ENCODE measurements at places on chromosomes 12 and 14. TPM values are rescaled to one million over a fixed set of nuclear protein-coding genes. Genes with fewer than 3 reads are reported as not detected.

GRCh38 chr12:34605510-34605887, 583.2 kb downstream of the ALG10 start:
- no peak for DNase-seq

DNA sequence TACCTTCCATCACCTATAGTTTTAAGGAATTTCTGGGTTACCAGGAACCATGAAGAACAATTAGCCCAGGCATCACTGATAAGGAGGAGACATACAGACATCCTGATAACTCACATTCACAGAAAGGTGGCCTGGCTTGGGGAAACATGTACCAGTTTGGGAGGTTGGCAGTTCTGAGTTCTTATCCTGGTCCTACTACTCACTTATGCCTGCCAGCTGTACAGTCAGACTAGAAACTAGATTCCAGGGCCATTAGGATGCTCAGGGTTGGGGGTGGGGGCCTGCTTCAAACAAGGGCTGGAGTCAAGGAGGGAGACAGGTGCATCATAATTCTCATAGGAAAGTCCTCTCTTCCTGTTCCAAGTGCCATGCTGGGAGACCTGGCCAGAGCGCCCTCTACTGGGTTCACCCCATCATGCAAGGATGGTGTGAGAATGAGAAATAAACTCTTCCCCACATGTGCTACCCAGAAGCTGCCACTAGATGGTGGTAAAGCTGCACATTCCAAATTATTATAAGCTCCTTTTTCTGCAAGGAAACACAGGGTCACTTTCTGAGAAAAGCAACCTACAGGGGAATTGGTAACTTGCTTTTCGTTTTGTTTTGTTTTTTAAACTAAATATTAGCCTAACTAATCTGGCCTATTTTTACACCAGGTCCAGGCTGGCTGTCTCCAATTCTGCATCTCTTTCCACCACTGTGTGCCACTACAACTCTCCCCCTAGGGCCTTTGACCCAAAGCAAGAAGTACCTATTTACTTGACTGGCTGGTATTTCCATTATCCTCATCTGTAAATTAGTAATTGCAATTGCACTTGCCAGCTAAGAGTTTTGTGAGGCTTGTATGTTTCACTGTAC, 14.5 kb downstream of the OAS2 start:
- peak; percentile 23 for DNase-seq

DNA sequence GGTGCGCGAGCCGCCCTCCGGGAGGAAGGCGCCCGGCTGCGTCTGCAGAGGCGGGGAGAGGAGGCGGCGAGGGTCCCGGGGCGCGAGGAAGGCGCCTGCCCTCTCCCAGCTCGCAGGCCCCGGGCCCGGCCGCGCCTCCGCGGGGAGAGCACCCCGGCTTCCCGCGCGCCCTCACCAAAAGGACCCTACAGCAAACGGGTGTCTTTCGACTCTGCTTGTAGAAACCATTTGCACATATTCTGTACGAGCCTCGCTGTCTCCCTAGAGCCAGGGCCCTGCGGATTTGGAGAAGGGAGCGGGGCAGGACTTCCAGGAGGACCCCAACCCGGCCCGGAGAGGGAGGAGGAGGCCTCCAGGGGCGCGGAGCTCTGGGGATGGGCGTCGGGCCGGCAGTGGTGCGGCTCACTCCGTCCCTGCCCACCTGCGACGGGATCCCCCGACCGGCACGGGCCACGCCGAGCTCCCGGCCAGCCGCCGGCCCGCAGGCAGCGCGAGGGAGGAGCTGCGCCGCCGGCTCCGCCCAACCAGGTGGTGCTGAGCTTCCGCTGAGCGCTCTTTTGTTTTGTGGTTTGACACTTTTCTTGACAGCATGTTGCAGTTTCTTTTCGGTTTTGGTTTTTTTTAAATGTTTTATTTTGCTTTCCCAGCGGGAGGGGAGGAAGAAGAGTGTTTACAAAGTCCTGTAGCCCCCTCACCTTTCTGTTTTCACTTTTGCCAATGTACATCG, 103.3 kb upstream of the FKBP4 start:
- DNase-seq = no peak

DNA sequence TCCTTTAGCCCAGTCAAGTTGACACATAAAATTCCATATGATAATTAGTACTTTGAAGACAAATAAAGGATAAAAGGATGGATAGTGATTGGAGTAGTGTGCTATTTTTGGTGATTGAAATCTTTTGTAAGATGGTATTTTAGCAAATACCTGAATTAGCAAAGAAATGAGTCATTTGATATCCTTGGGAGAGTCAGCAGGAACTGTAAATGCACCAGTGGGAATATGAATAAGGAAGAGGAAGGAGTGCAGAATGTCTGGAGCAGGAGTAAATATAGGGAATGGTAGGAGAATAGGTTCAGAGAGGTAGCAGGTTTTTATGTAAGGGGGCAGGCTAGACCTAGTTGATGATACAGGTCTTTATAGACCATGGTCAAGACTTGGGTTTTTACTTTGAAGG, 75.0 kb downstream of the TRMT5 start:
- no peak for DNase-seq

DNA sequence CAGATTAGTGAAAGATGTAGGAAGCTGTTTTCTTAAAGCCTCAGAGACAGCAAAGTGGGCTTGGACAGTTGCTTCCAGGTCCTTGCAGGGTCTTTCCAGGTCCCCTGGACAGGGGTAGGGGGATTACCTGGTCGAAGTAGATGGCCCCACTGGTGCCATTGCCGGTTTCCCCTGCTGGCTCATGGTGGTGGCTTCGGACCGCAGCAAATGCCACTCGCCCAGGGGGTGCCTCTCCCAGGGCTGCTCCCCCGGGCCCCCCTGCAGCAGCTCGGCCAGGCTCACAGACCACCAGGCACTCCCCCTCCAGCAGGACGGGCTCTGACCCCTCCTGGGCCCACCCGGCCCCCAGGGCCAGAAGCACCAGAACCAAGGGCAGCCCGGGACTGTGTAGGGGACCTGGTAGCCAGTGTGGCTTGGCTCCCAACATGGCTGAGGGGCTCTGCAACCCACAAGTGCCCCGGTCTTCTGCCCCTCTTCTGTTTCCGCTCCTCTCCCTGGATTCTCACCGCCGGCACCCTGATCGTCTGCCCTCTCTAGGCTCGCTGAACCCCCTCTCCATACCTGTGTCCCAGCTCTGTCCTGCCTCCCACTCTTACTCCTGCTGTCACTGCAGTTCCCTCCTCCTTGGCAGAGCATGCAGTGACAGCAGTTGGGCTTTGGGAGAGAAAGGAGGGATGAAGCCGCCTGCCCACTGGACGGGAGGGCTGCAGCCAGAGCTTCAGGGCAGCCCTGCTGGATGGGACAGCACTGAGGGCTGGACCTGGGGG, 657 bp downstream of the CBLN3 start:
- DNase-seq = peak; percentile 54

DNA sequence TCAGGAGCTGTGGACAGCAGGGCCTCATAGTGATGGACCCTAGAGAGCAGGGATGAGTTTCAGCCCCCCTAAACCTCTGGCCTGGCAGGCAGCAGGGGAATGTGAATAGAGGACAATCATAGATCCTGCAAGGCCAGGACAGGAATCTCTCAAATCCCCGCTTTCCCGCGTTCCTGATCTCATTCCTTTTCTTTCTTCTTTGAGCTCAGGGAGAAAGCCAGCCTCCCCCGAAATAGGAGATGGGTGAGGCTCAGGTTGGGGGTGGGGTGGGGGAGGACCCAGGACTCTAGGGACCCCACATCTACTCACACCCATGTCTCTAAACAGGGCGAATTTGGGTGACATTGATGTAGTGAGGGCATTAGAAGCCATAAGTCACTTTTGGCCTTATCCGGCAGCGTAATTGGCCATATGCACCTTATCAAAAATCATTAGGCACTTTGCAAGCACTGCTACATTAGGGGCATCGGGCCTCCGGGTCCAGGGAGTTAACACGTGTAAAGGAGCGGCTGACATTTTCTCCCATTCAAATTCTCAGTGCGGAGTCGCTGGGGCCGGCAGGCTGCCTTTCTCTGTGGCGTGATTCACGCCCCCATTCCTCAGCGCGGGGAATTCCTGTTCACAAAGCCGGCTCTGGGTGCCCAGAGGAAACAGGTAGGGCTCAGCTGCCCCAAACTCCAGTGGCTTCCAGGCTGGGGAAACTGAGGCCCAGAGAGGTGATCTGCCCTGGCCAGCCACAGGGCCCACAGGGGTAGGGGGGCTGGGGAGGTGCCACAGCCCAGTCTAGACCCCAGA, 1.5 kb downstream of the LHX5 start:
- no peak for DNase-seq

DNA sequence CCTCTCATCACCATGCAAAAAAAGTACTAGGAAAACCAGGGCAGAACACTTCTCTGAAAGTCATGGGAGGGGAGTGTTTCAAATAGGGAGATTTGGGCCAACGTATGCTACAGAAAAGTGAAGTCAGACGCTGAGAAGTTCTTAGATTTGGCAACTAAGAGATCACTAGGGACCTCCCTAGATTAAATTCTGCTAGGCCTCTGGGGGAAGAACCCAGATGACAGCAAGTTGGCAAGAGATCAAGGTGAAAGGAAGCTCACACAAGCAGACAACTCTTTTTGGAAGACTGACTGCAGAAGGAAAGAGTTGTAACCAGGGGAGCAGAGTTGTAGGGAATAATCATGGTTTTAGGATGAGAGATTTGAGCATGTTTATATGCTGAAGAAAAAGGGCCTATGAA, 20.7 kb downstream of the IQSEC3 start:
- DNase-seq = no peak

- no peak for DNase-seq
These were observed 16.1 kb upstream of the CRIP2 start for GRCh38 chr14:105458571-105458970.

GRCh38 chr12:131390412-131391334, 320.2 kb upstream of the SFSWAP start:
- DNase-seq = peak; percentile 32

GRCh38 chr12:81369175-81369574, 291.3 kb downstream of the ACSS3 start:
- no peak for DNase-seq

DNA sequence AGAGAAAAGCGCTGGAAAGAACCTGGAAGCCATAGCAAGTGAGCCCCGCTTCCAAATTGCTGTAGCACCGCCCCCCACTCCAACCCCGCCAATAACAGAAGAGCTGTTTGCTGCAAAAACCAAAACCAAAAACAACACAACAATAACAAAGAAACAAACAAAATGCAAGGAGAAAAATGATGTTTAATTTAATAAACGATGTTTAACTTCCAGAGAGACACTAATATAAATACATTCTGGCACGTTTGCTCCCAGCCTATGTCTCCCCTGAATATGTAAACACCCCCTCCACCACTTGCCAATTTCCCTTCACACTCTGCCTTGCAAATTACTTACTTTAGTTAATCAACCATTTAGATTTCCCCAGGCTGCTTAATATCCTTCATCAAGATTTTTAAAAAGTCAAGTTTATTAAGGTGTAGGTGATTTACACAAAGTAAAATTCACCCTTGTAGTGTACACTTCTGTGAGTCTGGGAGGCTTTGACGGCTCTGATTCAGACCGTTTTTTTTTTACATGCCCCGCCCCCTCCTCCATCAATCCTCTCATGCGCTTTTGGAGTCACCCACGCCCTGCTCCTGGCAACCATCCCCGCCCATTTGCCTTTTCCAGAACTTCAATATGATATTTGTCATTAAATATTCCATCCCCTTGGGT, 482 bp upstream of the IFI27L2 start:
- peak; percentile 26 for DNase-seq

- no peak for DNase-seq
These were observed 198.3 kb downstream of the TTC7B start for GRCh38 chr14:90617961-90618360.

- no peak for DNase-seq
These were observed 246.8 kb upstream of the AVPR1A start for GRCh38 chr12:63397807-63398206.

- DNase-seq = no peak
These were observed 419 bp upstream of the ATXN7L3B start for GRCh38 chr12:74537126-74537706.

- DNase-seq = no peak
These were observed 157.1 kb downstream of the SLC41A2 start for GRCh38 chr12:104801005-104801404.

- peak; percentile 37 for DNase-seq
These were observed 34.3 kb upstream of the GAS2L3 start for GRCh38 chr12:100539202-100539601.

DNA sequence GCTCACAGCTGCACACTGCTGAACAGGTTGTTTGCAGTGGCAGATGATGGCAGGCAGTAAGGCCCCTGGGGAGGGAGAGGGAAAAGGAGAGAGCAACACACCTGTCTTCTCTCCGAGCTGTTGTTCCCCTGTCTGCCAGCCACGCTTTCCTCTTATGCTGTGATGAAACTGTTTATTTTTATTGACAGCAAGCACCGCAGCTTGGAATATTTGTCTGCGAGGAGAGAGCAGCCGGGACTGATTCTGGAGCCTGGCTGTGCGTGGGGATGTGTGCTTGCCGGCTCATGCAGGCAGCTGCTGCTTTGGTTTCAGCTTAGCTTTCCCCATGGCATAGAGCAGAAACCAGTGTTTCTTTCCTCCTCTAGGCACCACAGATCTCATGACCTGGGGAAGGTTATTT, 58.7 kb upstream of the KCNA5 start:
- DNase-seq = no peak

GRCh38 chr12:105384916-105385535, 54.5 kb downstream of the C12orf75 start:
- DNase-seq = no peak

DNA sequence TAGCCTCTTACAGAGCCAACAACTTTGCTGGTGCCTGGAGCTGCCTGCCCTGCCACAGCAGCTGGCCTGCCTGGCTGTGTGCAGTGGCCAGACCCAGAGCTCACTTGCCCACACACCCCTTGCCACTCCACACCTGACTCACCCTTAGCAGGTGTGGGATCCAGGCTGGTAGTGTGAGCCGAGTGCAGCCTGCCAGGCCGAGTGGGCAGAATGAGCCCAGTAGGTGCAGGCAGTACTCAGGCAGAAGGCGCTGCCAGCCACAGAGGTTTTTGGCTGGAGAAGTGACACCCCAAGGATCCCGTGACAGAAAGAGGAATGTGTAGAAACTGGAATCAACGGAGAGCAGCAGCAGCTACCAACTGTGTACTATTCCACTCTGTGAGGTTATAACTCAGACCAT, 29.8 kb upstream of the PYGL start:
- DNase-seq = no peak

GRCh38 chr12:64569923-64570691, 40.2 kb upstream of the RASSF3 start:
- DNase-seq = peak; percentile 72

DNA sequence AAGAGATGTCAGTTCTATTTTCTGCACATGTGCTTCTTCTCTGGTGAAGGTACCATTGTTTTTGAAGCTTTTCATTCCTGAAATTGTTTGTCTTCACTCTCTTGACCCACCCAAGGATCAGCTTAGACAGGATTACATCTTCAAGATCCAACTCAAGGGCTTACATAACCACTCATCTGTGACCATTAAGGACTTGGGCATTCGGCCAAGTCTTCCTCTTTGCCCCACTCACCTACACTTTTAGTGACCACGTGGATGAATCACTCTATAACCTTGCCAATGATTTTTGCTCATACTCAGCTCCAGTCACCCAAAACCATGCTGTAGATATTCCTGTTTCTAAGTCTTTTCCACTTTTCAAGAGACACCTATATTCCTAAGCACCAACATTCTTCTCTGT, 36.5 kb upstream of the SSTR1 start:
- DNase-seq = no peak

Gene IFNG-AS1
- 0.72 TPM for polyA plus RNA-seq

Gene PRB2
- not detected for polyA plus RNA-seq

Gene RBP5
- polyA plus RNA-seq = 3.7 TPM

Gene RPS6KA5
- 5.6 TPM for polyA plus RNA-seq

Gene GRIN2B
- polyA plus RNA-seq = 0.01 TPM

Gene CCDC177
- not detected for polyA plus RNA-seq

Gene RGS6
- polyA plus RNA-seq = 7.6 TPM

Gene TAS2R19
- 1.3 TPM for polyA plus RNA-seq

Gene DDX47
- 46.3 TPM for polyA plus RNA-seq

Gene ACVRL1
- polyA plus RNA-seq = 52.0 TPM

Gene DEGS2
- 0.63 TPM for polyA plus RNA-seq

Gene TXNDC16
- polyA plus RNA-seq = 5.3 TPM

Gene ZNF891
- polyA plus RNA-seq = 2.4 TPM

Gene AKAP6
- 67.7 TPM for polyA plus RNA-seq
